IMR-90 (cell line): ENCODE measurements at places on chromosomes 11 and 22. TPM values are rescaled to one million over a fixed set of nuclear protein-coding genes. Genes with fewer than 3 reads are reported as not detected.

The CARNS1 gene
- total RNA-seq, result under 0.01 TPM in 2 replicates

The SMTNL1 gene
- total RNA-seq, result not detected in 2 replicates

The MRPL17 gene
- total RNA-seq, result 65.8 and 70.3 TPM in 2 replicates

The FXYD6 gene
- not detected in 2 replicates for total RNA-seq

The HSPB2 gene
- under 0.01 and 0.18 TPM in 2 replicates for total RNA-seq

The OR5A1 gene
- total RNA-seq, result not detected in 2 replicates

The RAB30 gene
- 14.4 and 25.6 TPM in 2 replicates for total RNA-seq

The C11orf71 gene
- 2.3 and 3.6 TPM in 2 replicates for total RNA-seq

- no peak for DNase-seq
Measured at GRCh38 chr22:23485490-23485889, 94.6 kb downstream of the IGLL1 start.

DNA sequence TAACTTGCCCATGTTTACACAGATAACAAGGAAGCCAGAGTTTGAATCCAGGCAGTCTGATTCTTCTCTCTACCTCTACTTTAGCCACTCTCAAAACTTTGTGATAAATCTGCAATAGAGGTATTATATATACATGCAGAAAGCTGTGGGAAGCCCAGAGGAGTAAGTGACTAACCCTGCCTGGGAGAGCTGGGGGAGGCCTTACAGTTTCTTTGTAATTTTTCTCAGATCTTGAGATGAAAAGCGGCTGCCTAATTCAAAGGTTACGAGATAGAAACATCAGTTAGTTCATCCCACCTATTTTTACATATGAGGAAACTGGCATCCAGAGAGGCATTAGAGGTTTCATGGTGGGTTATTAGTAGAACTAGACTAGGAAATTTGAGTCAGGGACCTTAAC is 4.9 kb downstream of the STIM1 start:
- peak; percentile 41 for DNase-seq

GRCh38 chr11:118921121-118921928 is 4.4 kb downstream of the BCL9L start:
- peak; percentile 88 for DNase-seq

DNA sequence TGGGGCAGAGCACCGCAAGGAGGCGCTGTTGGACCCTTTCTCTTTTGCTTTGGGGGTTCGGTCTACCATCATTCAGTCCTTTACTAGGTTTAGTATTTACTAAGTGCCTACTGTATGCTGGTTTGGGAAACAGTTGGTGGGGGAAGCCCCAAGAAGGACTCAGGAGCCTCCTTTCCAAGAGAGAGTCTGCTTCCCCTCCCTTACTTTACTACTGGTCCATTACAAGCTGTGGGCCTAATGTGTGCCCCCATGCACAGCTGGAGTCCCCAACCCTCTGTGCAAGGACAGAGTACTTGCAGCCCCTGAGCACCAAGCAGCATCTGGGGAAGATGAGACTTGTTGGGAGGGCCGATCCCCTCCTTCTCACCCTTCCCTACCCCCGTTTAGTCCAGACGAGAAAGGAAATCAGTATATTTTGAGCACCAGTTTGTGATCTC is 876 bp upstream of the UBE2L6 start:
- DNase-seq, result peak; percentile 67

DNA sequence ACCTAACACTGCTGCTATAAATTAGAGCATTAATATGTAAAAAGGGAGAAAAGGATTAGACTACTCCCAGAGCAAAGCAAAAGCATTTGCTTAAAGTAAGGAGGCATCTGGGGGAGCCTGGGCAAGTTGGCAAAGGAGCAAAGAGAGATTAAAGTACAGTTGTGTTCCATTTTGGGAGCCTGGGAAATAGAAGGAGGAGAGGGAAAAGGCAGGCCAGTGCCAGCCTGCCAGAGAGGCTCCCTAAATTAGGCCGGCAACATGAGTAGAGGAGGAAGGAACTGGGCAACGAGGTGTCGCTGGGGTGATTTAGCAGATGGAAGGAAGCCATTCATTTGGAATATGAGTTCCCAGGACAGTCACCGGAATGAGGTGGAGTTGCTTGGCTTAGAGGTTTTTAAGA is 186.2 kb upstream of the TBCEL start:
- no peak for DNase-seq

GRCh38 chr11:15396778-15397177 is 282.1 kb downstream of the INSC start:
- DNase-seq, result no peak

DNA sequence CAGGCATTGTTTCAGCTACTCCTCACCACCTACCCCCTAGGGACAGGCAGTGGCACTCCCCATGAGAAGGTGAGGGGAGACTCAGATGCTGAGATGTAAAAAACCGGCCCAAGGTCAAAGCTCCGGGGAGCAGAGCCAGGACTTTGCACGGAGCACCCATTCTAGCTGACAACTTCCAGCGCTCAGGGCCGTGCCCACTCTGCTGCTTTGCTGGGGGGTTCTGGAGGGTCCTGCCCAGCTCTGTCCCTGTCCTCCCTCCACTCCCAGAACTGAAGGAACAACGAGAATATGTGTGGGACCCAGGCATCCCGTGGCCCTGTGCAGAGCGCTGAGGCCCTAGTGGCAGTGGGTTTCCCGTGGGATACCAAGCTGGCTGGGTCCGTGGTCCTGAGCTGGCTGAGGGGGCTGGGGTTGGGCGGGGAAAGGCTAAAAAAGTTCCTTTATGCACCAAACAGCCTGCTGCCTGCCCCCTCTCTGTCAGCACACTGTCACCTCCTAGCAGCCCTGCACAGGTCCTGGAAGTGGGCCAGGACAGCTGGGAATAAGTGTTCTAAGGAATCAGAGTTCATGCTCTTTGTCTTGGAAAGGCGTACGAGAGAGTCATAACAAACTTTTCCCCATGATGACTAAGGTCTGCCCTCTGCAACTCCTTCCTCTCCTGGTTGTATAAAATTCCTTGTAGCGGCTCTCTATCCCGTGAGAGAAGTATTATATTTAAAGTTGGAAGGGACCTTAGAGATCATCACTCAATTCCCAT is 1.9 kb downstream of the MS4A10 start:
- peak; percentile 89 for DNase-seq

DNA sequence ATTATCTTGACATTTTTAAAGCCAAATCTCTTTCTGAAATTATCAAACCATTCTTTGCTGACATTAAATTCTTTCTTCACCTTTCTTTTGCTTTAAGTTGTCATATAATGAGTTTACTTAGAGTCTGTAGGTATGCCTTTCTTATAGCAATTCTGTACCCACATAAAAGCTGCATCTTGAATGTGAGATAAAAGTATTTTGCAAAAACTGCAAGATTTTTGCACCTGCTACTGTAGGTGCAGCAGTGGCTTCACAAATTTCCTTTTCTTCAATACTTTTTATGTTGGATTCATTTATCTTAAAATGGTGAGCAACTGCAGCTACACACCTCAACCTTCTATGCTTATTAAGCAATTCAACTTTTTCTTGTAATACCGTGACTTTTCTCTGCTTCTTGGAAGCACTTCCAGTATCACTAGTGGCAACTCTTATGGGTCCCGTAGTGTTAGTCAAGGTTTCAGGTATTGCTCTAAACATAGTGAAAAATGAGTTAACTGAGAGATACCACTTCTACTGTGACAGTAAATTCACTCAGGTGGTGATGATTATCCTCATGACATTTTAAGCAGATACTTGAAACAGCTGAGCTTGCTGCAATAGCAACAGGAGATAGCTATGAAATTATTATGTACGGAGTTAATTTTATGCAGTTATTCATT is 18.8 kb downstream of the ZFP91 start:
- DNase-seq, result no peak

- no peak for DNase-seq
Measured at GRCh38 chr11:68398995-68399851, 61.3 kb upstream of the PPP6R3 start.

GRCh38 chr22:32079130-32080089 is 36.3 kb downstream of the SLC5A1 start:
- DNase-seq, result peak; percentile 68

GRCh38 chr22:36689583-36689982 is 14.0 kb downstream of the CACNG2 start:
- DNase-seq, result no peak

DNA sequence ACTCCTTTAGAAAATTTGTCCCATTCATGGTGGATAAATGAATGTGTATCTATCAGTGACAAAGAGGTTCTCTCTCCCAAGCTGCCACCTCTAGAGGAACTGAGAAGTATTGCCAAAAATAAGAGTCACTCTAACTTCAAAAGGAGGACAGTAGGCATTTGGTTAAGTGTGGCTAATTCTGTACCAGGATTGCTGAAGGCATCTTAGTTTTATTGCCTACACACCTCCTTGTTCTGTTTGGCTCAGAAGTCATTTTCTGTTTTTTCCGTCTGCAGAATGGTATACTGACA is 189.0 kb upstream of the MPPED2 start:
- no peak for DNase-seq

DNA sequence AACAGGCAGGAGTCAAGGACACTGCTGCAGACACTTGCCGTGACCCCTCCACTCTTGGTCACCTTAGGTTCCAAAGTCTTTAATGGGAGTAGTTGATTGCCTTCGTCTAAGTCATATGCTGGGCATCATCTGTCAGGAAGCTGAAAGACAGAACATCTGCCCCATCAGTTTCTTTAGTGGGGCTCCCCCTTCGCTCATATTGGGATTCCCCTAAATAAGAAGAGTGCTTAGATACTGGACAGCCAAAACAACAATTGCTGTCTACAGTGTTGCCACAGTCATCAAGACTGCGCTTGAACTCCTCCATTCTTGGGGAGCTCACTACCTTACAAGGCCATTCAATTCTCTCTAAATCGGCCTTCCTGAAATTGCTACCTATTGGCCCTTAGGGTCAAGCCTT is 58.5 kb downstream of the UBASH3B start:
- DNase-seq, result no peak

- DNase-seq, result no peak
Measured at GRCh38 chr11:64752175-64752970, 7.4 kb downstream of the PYGM start.

- DNase-seq, result no peak
Measured at GRCh38 chr11:39011797-39012196, 2413.8 kb upstream of the RAG2 start.

DNA sequence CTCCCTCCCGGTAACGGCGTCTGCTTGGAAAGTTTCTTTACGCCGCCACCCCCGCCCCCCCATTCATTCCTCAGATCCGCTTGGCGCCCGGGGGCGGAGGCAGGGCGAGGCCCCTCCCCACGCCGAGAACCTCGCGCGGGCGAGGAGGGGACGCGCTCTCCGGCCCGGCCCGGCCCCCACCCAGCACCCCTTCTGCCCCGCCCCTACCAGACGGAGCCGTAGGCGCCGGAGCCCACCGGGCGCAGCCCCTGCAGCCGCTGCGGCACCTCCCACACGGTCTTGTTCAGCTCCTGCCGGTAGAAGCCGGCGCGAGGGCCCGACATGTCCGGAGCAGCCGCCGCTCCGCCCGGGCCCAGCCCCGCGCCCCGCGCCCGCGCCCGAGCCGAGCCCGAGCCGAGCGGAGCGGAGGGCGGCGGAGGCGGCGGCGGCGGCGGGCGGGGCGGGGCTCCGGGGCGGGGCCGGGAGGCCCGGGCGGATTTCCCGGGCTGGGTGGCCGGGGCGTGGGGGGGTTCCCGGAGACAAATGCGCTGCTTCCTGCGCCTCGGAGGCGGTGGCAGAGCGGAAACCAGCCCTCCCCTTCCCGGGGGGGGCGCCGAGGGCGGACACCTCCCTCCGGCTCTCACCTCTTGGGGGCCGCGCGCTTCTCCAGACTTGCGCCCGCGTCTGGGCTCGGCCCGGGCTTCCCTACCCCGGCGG is at the start of gene MAPK11:
Gene MAPK11 (minus strand): TSS at position 411 of the 696 bp plus-strand sequence. CDS start 88 bp downstream, at position 323.
- DNase-seq, result peak; percentile 31

GRCh38 chr11:83976086-83976485 is 689.9 kb upstream of the CCDC90B start:
- no peak for DNase-seq

DNA sequence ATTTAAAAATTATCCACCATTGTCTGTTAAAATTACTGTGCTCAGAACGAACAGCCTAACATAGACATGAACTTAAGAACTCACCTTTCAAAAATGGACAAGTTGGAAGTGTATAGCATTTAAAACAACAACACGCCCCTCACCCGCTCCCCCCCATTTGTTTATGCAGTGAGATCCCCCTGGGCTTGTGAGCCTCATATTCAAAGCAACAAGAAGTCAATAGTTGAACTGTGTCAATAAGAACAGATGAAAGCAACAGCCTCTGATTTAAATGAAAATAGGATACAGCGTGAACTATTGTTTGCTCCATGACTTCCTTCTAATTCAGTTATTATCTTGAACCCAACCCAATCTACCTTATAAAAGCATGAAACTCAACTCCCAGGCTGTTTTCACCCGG is 314.2 kb downstream of the BLID start:
- DNase-seq, result no peak

DNA sequence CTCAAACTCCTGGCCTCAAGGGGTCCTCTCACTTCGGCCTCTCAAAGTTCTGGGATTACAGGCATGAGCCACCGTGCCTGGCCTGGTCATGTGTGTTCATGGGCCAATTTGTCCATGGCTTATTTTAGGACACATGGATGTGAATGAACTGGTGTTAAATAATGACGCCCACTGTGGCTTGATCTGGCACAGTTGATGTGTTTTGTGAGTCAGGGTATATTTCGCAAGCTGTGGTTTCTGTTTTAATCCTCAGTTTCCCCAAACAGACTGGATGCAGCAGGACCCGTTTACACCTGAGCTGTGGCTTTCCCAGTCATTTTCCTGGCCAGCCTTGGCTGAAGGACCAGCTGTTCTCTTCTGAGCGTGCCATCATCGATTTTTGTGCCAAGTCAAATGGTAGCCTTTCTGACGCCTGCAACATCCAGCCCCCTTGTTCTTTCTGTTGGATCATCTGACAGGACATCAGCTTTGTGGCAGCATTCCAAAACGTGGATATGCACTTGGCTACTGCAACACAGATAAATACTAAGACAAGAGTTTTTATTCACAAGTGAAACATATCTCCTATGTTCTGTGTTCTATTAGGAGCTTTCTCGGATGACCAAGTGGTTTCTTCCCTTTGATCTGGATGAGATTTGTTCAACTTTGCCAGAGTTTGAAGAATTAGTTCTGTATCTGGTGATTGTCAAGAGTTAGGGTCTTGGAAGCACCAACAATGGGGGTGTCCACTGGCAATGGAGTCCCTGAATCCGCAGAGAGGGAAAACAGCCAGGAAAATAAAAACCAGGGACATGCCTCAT is 40.0 kb upstream of the SEPTIN5 start:
- no peak for DNase-seq

- DNase-seq, result no peak
Measured at GRCh38 chr11:17526931-17527627, 17.1 kb downstream of the USH1C start.

- DNase-seq, result no peak
Measured at GRCh38 chr22:29256606-29257325, 11.0 kb downstream of the RHBDD3 start.

GRCh38 chr22:19691721-19692341 is 22.5 kb upstream of the SEPTIN5 start:
- DNase-seq, result peak; percentile 61
